ENCODE measurements at places on chromosomes 1 and 21.
A peak's percentile ranks its signal among the peaks of the same experiment; 100 is the strongest.

DNA sequence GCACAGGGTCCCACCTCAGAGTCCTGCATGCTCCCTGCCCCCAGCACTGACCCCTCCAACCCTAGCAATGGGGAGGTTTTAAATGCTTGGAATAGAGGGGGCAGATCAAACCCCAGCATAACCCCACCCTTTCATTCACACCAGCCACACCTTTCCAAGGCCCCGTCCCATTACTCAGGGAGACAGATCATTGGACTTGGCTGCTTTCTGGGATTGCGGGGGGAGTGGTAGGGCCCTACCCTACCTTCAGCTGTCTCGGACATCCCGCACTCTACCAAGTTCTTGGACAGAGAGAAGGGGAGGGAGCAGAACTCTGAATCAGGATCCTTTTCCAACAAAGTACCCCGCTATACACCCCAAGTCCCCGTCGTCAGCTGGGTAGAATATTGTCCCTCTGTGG is 983 bp downstream of the PADI2 start:
- DNase-seq: no peak

GRCh38 chr1:7690496-7691182 is 80.5 kb upstream of the VAMP3 start:
- DNase-seq: no peak

- DNase-seq: no peak
Measured at GRCh38 chr21:39452970-39453342, 1.2 kb downstream of the SH3BGR start.

- no peak for DNase-seq
Measured at GRCh38 chr1:224735159-224735558, 119.0 kb downstream of the CNIH3 start.

DNA sequence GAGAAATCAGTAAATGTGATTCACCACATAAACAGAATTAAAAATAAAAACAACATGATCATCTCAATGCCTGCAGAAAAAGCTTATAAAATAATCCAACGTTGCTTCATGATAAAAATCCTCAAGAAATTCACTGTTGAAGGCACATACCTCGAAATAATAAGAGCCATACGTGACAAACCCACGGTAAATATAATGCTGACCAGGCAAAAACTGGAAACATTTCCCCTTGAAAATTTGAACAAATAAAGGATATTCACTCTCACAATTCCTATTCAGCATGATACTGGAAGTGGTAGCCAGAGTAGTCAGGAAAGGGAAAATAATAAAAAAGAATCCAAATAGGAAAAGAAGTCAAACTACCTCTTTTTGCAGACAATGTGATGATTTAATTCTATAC is 148.8 kb downstream of the BRINP3 start:
- no peak for DNase-seq

- no peak for DNase-seq
Measured at GRCh38 chr1:180195401-180195800, 34.7 kb upstream of the LHX4 start.

GRCh38 chr1:221045842-221046831 is 166.9 kb downstream of the HLX start:
- peak; percentile 22 for DNase-seq

GRCh38 chr1:25832336-25833037 is 12.7 kb downstream of the MTFR1L start:
- no peak for DNase-seq
